Tibial nerve (tissue), 4 donors: ENCODE measurements at places on chromosomes 2 and 18. TPM values are rescaled to one million over a fixed set of nuclear protein-coding genes. Genes with fewer than 3 reads are reported as not detected.

CXCR1 gene
- 0.66 TPM for total RNA-seq

DNAH6 gene
- 2.7 TPM for total RNA-seq

SLC4A5 gene
- 9.9 TPM for total RNA-seq

DNA sequence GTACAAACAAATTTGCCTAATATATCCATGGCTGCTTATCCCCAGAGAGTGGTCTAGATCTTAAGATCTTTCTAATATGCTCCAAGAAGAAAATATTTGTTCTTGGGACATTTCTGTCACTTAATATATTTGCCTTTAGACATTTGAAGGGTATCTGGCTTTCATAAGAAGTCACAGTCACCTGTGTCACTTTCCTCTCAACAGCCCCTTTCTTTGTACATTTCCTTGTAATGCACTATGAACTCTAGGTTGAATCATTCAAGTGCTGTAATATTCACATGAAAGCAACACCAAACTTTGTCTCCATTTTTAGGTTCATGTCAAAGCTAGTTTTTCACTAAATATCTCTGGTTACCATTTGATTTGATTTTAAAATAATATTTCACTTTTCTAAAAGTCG is 41.4 kb upstream of the NABP1 start:
- H3K27me3 ChIP-seq, result no peaks in the 10 kb centered on the region
- H3K4me1 ChIP-seq, result peaks cover 20% of the 10 kb centered on the region
- H3K4me3 ChIP-seq, result no peak overlapping the region
- no peaks in the 10 kb centered on the region for H3K36me3 ChIP-seq
- no peak for DNase-seq
- no peak overlapping the region for H3K27ac ChIP-seq

- H3K27me3 ChIP-seq, result no peaks in the 10 kb centered on the region
- H3K36me3 ChIP-seq, result no peaks in the 10 kb centered on the region
- DNase-seq, result no peak
- no peaks in the 10 kb centered on the region for H3K4me1 ChIP-seq
- H3K27ac ChIP-seq, result no peak overlapping the region
Measured at GRCh38 chr2:109054865-109055264, 65.8 kb upstream of the EDAR start.

DNA sequence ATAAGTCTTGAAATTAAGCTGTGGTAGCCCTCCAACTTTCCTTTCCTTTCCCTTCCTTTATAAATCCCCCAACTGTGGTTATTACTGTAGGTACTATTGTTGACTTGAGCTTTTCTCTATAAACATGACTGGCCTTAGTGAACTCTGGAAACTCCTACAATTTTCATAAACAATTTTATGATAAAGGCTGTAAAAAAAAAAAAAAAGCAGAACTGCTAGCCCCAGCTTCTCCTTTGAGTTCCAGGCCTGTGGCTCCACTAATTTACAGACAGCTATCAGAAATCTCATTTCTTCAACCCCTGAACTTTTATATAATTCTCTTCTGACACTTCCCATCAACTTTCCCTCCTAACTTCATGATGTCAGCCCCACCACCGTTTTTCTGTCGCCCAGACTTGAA is 174.3 kb downstream of the IKZF2 start:
- no peaks in the 10 kb centered on the region for H3K36me3 ChIP-seq
- H3K27ac ChIP-seq, result no peak overlapping the region
- H3K4me1 ChIP-seq, result no peaks in the 10 kb centered on the region
